ENCODE measurements at places on chromosomes 4 and X. TPM values are rescaled to one million over a fixed set of nuclear protein-coding genes. Genes with fewer than 3 reads are reported as not detected.

The DGKK gene
- total RNA-seq: not detected

The TRIM61 gene
- total RNA-seq: 1.0 TPM

The MANBA gene
- 10.6 TPM for total RNA-seq

The ADAM29 gene
- total RNA-seq: not detected

The UGT2B10 gene
- not detected for total RNA-seq

The RASL11B gene
- 0.59 TPM for total RNA-seq

The FAT1 gene
- 58.8 TPM for total RNA-seq

The CHST7 gene
- total RNA-seq: 8.9 TPM

The MTNR1A gene
- total RNA-seq: not detected

The RBM41 gene
- total RNA-seq: 5.7 TPM
